Fibroblast of skin of left biceps (primary cell): ENCODE measurements at places on chromosomes 4 and X.

GRCh38 chrX:134020910-134021309, 35.5 kb upstream of the GPC3 start:
- DNase-seq, result no peak

- DNase-seq, result no peak
These were observed 7.6 kb downstream of the CPLX1 start for GRCh38 chr4:818106-818921.

DNA sequence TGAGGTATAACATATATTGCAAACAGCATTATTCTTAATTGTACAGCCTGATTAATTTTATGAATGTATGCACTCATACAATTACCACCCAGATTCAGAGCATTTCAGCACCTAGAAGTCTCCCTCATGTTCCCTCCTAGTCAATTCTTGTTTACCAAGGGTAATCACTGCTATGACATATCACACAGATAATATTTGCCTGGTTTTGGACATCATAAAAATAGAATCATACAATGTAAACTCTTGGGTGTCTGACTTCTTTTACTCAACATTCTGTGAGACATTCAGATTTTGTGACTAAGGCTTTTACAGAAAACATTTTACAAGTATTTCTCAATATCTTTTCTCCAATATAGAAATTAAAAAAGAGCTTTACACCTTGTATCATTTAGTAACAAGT, 66.9 kb downstream of the PTPN13 start:
- no peak for DNase-seq

- no peak for DNase-seq
These were observed 1.6 kb downstream of the DUSP9 start for GRCh38 chrX:153648358-153649177.

DNA sequence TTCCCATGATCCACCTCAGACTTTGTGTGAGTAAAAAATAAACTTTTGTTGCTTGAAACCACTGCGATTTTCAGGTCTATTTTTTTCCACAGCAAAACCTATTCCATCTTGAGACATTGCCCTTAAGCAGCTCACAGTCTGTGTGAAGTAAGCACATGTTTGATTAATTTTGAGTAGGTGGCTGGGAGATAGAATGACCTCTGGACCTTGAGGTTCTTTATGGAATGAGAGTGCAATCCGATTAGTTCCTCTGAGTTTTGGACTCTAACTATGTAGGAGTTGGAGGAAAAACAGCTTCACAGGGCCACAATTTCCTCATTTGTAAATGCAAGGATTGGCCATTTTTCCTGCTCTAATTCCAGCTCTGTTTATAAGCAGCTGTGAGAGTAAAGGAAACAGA, 234.1 kb upstream of the IGFBP7 start:
- no peak for DNase-seq

DNA sequence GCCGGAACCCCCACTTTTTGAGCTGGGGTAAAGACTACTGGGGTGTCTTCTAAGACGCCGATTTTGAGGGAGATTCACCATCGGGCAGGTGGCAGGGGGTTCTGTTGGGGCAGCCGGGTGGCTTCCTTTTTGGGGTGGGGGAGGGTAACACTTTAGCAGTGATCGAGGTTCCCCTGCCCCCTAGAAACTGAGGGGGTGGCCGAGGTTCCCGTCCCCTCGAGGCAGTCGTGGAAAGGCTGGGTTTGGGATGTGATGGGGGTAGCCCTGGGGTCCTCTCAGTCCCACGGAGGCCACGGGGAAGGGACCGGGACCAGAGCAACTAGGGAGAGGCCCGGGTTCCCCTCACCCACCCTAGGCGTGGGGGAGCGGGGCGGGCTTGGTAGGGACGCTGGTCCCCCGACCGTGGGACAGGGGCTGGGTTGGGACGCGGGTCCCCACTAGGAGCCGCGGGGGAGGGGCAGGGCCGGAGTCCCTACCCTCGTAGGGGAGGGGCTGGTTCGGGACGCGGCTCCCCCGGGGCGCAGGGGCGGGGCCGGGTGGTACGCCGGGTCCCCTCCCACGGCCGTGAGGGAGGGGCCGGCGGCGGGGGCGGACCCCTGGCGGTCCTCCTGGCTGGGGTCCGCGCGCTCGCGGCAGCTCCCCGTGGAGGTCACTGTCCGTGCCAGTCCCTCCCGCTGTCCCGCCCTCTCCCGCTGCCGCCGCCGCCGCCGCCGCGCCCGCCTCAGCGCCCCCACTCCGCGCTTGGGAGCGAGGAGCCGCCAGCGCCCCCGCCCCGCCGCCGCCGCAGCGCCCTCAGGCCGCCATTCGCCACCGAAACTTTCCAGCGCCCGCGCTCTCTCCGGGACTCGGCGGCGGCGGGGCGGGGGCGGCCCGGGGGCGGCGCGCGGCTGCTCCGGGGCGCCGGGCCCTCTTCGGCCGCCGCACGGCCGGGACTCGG, at the start of gene TBL1X:
Gene TBL1X, plus strand, starts transcription at position 624 of the 937 bp plus-strand sequence. CDS start 188,529 bp downstream, outside the sequence.
- peak; percentile 17 for DNase-seq

DNA sequence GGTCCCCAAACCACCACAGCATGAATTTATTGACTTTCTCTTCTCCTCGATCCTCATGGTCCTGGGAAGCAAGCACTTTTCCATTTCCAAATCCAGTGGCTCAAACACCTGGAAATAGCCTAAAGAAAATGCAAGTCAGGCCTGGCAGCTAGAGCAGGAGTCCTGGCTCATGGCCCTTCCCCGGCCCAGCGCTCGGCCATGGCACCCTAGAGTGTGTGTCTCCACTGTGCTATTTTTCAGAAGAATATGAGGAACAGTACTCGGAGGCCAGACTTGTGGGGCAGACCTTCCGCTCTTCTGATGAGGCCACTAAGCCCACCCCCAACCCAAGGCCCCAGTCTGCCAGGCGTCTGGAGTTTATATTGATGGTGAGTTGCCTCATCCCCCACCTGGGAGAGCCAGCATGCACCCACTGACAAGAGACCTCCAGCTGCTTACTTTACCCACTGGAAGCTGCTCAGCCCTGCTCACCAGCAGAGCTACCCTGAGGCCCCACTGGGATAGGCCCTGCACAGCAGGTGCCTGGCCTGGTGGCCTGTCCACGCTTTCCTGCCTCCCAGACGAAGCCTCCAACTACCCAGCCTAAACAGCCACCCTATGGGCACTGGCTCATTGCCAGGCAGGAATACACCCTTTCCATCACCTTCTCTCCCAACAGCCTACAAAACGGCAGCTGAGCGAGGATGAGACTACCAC, 2.3 kb upstream of the RTL5 start:
- no peak for DNase-seq

GRCh38 chrX:10811111-10811510, 190.7 kb upstream of the MID1 start:
- no peak for DNase-seq

DNA sequence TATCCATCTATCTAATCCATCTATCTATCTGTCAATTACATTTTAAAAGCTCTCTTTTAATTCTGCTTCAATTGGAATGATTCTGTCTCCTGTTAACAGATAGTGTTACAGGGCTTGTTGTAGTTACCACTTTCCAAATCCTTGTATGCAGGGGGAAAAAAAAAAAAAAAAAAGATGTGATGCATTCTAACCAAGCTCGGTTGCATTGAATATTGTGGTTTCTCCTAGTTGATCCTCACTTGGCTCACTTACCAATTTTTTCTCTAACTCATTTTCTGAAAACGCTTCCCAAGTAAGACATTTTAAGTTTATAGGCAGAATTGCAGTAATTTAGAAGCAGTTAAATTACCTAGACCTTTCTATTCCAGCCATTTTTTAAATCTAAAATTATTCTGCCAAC, 327.9 kb upstream of the PITX2 start:
- DNase-seq, result no peak

GRCh38 chr4:156322592-156322991, 368.9 kb upstream of the CTSO start:
- DNase-seq, result peak; percentile 73

- no peak for DNase-seq
These were observed 289.7 kb downstream of the TRIML1 start for GRCh38 chr4:188428935-188429334.

GRCh38 chr4:8117278-8117682, 41.3 kb downstream of the ABLIM2 start:
- DNase-seq, result no peak

DNA sequence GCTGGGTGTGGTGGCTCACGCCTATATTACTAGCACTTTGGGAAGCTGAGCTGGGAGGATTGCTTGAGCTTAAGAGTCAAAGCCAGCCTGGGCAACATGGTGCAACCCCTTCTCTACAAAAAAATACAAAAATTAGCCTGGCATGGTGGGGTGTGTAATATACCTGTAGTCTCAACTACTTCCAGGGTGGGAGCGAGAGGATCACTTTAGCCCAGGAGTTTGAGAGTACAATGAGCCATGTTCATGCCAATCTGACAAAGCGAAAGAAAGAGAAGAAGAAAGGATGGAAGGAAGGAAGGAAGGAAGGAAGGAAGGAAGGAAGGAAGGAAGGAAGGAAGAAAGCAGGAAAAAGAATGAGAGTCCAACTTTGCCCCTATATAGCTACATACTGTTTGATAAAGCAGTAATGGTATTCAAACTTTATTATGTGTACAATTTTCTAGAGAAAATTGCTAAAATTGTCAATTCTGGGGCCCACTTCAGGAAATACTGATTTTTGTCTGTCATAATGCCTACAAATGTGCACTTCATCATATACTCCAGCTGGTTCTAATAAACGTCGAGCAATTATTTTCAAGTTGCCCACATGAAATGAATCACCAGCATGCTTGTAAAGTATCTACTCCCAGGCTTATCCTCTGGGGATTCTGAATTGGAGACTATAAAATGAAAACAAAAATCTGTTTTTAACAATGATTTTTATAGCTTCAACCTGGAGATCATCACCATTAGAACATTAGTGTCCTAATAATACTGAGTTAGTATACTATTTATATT, 132.3 kb downstream of the NDST4 start:
- DNase-seq, result peak; percentile 64

DNA sequence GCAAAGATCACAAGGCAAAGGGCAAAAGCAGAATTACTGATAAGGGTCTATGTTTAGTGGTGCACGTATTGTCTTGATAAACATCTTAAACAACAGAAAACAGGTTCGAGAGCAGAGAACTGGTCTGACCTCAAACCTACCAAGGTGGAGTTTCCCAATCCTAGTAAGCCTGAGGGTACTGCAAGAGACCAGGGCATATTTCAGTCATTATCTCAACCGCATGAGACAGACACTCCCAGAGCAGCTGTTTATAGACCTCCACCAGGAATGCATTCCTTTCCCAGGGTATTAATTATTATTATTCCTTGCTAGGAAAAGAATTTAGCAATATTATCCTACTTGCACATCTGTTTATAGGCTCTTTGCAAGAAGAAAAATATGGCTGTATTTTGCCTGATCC, 51.5 kb downstream of the NPNT start:
- no peak for DNase-seq

DNA sequence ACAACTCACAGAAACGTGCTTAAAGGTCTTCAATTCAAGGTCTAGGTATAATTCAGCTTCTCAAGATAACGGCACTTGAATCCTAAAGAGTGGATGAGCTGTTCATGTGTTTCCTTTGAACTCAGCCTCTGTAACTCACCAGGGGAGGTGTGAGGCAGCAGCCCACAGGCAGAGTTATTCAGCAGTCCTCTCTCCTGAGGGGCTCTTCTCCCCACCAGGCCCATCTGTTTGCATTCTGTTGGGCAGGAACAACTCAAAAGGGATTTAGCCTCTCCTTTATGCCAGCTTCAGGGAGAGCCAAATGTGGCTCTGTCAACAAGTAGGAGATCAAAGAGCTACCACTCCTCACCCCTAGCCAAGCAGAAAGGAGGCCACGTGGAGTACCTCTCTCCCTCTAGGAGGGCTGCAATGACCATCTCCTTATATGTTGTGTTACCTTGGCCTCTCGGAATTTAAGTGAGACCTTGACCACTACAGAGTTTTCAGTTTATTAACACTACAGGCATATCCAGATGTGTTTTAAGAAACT, 151.2 kb downstream of the SPATA18 start:
- no peak for DNase-seq

- DNase-seq, result no peak
These were observed 30.2 kb upstream of the FAM9C start for GRCh38 chrX:13074297-13075262.

GRCh38 chr4:113003841-113004240, 45.6 kb upstream of the ANK2 start:
- no peak for DNase-seq

DNA sequence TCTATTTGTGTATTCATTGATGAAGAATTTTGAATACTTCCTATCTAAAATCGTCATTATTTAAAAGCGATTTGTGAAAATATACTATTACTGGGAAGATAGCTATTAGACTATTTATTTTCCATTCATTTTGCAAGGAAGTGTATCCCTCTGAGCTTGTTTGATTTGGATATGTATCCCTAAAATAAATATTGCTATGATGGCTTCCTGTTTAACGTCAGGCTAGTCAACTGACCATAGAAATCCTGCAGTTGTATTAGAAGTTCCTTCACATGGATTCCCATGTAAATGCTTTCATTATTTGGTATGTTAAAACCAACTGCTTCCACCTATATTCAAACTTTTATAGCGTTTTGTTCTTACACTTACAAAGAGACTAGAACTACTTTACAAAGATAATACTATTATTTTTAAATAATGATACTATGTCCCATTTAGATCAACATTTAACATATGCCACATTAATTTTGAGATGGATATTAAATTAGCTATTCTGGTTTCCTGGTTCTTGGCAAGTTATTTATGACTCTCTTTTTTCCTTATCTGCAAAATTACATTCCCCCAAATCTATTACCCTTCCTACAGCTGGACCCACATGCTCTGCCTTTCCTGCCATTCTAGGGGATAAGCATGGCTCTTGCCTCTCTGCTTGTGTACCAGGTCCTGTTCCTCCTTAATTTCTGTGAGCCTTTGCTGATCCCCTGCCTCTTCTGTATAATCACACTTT, 26.7 kb upstream of the PDE5A start:
- no peak for DNase-seq

GRCh38 chr4:100566396-100566795, 48.6 kb upstream of the EMCN start:
- DNase-seq, result no peak

GRCh38 chrX:120090208-120090607, 12.7 kb upstream of the RHOXF2B start:
- DNase-seq, result no peak

DNA sequence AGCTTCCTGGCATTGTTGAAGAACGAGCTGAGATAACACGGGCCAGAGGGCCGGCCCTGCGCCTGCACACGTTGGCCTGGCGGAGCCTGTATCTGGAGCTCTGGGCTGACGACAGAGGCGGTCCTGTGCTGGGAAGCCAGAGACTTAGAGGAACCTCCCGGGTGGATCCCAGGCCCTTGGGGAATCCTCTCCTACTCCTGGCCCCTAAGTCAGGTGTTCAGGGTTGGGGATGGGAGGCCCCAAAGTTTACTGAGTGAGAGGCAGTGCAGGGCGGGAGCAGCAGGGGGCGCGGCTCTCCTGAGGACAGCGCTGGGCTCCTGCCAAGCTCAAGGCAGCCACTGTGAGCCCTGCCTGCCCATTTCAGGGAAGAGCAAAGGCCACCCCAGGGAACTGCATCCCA, 2.5 kb upstream of the HTRA3 start:
- DNase-seq, result no peak

- DNase-seq, result no peak
These were observed 87.9 kb downstream of the PPP2R2C start for GRCh38 chr4:6384541-6384940.
